ENCODE measurements at places on chromosomes 12 and 14.

DNA sequence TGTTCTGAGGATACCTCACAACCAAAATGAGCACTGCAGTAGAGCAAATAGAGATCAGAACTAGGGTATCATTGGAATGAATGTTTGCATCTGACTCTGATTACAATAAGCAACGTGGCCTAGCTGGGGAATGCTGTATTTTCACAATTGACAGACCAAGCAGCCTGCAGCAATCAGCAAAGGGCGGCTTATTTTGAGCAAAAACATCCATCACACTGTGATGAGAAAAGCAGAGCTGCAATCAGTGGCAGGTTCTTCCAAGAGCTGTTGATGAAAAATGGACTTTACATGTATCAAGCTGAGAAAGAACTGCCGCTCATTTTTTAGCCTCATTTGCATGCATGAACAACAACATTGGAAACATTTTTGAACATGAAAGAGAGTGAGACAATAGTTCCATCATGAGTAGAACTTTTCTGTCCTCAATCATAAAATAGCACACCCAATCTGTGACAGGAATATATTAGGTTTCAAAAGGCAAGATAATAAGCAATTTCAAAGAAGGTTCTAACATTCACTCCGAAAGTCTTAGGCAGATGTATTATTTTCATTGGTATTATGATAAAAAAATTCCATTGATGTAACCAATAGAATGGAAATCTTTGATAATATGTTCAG is 249.7 kb upstream of the FBXO33 start:
- no peak for DNase-seq

DNA sequence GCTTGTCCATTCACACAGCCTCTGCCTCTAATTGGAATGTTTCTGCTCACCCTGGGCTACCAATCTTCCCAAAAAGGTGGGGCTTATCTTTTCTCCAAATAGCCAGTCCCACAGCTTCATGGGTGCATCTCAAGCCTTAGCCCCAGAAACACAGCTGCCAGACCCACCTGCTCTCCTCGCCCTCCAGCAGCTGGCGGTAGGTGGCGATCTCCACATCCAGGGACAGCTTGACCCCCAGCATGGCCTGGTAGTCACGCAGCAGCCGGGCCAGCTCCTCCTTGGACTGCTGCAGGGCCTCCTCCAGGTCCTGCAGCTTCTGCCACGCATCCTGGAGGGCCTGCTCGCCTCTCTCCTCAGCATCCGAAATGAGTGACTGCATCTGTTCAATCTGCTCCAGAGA is 11.1 kb downstream of the KRT77 start:
- DNase-seq, result no peak

GRCh38 chr12:93317227-93317626 is 60.5 kb upstream of the NUDT4 start:
- DNase-seq, result no peak

- DNase-seq, result no peak
Observed at GRCh38 chr12:53476769-53477209, 22.5 kb downstream of the MAP3K12 start.

DNA sequence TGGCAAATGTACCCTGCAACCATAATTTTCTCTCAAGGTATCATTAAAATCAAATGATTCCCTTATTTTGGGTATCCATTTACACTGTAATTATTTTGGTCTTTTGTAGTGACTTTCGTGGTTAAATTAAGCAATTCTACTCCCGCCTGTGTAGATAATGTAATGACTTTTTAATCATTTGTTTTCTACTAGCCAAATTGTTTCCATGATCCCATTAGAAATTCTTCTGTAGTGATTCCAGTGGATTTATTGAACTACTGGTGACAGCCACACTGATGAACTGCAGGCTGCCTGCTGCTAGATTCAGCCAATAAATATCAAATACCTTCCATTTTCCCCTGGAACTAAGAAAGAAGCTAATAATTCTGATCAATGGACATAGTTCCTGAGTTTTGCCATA is 96.0 kb downstream of the WIF1 start:
- no peak for DNase-seq

DNA sequence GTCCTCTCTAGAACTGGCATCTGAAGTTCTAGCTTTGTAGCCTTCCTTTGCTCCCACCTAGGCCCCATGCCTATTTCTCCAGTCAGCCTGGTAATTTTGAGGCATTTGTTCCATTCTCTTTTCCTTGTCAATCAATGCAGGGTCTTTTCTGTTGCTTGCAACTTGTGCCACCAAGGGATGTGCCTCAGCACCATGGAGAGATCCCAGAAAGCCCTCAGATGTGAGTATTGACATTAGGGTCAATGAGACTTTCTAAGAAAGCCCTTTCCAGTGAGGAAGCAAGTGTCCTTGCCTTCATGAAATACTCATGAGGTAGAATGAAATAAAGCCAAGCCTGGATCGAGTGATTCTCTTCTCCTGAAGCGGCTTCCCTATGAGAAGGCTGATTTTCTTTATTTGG is 213.9 kb downstream of the SLC15A4 start:
- DNase-seq, result no peak

DNA sequence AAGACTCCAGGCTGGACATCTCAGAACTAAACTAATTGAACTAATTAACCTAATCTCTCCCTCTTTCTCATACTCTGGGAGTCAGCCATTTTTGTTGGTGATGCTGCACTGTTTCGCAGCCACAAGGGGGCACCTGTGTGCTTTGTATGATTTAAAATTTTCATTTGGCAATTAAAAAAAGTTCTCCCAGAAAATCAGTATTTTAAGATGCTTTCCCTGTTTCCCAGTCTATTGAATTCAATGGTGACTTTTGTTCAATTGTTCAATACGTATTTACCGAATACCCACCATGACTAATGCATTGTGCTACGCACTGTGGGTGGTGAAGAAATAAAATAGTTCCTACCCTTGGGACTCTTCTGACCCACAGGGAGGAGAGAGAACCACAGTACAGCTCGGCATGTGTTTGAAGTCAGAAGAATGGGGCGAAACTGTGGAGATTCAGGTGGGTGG is 63.7 kb downstream of the ZNF664 start:
- peak; percentile 58 for DNase-seq

- DNase-seq, result no peak
Observed at GRCh38 chr12:23204933-23205778, 580.2 kb downstream of the ETNK1 start.

- DNase-seq, result no peak
Observed at GRCh38 chr14:99838639-99839134, 45.5 kb downstream of the EML1 start.

All from stimulated activated CD4-positive, alpha-beta T cell treated with anti-CD3 and anti-CD28 coated beads, Interleukin-2, amount 100 ng/mL, for 24 hours (primary cell).